Inflammatory macrophage treated with lipopolysaccharide for 4 hours (primary cell): ENCODE measurements at places on chromosomes 5 and 9.
A peak's percentile ranks its signal among the peaks of the same experiment; 100 is the strongest.

- no peak for DNase-seq
Measured at GRCh38 chr5:74154526-74154925, 486.0 kb downstream of the ENC1 start.

- DNase-seq: no peak
Measured at GRCh38 chr5:53110156-53110555, 599 bp upstream of the MOCS2 start.

DNA sequence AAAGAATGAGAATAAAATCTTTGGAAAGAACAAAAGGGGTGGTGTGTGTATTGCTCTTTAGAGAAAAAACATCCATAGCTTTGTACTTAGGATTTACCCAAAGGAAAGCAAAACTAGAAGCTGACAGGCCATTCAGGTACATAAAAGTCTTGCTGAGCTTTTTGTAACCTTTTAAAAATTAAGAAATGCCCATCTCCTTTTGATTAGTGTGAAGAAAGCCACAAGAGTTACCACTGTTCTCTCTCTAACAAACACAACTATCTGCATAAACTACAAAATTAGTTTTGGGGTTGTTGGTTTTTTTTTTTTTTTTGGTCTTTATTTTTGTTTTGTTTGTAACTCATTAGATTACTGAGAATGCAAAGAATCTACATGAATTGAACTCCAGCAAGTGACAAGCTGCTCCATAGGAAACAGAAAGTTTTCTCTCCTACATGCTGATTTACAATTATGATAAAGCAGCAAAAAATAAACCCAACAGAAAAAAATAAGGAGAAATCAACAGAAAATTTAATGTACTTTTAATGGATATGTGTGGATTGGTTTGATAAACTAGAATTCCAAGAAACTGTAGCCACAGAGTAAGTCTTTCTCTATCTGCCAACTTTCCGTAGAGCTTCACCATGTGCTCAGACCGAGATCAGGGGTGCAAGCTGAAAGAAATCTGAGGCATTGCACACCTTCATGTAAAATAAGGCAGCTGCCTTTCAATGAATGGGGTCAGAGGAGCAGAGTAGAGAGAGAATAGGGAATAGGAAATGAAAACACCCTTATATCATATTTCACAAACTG is 12.3 kb downstream of the BAAT start:
- DNase-seq: no peak

DNA sequence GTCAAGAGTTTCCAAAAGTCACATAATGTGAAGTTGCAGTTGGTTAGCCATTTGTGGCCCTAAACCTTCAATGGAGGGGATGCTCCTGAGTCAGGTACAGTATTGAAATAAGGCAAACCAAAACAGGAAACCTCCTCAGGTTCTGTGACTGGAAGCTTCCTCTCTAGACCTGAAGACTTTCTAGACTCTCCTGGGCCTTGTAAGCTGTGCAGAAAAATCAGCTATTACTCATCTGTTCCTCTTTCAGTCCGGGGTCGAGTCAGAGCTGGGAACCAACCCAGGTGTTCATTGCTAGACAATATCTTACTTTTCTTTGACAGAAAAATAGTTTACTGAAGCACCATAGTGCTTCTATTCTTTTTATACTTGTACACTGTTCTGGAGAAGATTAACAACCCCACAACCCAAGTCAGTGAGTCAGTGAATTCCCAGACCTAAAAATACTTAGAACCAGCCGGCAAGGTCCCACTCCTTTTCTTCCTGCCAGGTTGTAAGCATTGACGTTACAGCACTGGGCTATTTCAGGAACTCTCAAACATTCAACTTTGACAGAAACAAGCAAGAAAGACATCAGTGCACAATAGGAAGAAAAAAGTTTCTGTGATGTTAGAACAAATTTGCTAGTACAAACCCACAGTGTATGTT is 47.3 kb downstream of the FSTL4 start:
- DNase-seq: no peak

- DNase-seq: peak; percentile 64
Measured at GRCh38 chr9:114834386-114834785, 28.5 kb upstream of the TNFSF15 start.

DNA sequence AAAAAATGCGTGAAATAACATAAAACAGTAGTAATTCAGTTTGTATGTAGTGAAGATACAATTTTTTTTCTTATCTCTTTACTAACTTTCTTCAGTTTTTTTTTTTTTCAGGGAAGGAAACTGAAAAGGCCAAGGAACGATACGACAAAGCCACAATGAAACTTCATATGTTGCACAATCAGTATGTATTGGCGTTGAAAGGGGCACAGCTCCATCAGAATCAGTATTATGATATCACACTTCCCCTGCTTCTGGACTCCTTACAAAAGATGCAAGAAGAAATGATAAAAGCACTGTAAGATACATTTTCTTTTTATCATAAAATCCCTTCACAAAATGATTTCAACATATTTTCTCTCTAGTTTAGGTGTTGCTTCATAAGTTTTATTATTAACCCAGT is 120.0 kb downstream of the FER start:
- peak; percentile 54 for DNase-seq

- DNase-seq: no peak
Measured at GRCh38 chr5:163193886-163194285, 243.5 kb upstream of the CCNG1 start.

- DNase-seq: peak; percentile 79
Measured at GRCh38 chr9:3746296-3747275, 220.8 kb upstream of the RFX3 start.

DNA sequence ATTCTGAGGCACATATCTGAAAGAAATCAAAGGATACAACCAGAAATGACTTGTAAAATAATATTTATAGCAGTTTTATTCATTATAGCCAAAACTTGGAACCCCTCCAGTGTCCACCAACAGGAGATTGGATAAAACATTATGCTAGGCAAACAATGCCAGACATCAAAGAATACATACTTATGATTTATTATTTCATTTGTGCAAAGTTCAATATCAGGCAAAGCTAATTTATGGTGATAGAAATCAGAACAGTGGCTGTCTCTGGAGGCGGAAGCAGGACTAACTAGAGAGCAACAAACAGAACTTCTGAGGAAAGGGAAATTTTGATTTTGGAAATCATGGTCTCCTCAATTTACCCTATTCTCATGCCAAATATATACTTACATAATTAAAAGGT is 193.1 kb downstream of the ICE1 start:
- no peak for DNase-seq

GRCh38 chr9:36091026-36091953 is 45.2 kb upstream of the GLIPR2 start:
- peak; percentile 18 for DNase-seq

DNA sequence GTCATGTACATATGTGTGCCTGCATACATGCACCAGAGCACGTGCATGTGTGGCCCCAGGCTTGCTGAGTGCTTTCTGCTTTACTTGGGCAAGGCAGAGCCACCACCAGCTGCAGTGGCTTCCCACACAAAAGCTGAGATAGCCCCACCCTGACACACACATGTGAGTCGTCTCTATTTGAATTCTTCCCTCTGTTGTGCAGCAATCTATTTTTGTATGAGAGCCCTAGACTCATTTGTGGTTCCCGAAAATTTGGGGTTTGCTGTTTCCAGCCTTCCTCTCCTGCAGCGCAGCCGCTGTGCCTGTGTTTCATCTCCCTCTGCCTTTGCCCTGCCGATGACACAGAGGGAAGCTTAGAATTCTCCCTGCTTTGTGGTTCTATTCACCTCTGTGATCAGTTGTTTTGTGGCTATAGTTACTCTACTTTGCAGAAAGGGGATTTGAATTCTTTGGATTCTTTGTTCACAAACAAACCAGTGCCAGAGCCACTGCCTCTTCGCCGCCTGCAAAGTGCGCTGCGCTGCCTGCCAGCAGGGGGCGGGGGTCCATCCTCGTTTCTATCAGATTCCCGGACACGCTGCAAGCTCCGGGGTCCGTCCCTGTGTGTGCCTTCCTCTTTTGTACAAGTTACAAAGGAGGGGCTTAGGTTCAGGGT is 95.8 kb upstream of the DAP start:
- DNase-seq: peak; percentile 34

DNA sequence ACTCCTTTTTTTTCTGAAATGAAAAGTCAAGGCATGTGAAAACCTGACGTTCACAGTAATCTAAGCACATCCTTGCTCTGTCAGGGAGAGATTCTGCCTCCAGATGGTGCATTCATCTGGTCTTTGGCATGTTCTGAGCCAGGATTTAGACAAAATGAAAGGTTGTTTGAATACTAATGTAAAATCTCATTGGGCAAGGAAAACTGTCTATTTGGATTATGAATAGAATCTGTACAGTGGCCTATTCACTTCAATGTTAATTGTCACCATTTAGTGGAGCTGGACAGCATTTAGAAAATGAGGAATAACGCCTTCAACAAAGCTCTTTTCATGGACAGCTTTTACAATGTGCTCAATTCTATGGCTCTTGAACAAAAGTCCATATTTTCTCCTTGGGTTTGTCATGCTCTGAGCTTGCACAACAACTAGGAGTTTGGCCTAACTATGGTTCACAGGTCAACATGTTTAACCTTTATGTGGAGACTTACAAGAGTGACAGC is 28.9 kb downstream of the ARHGEF28 start:
- DNase-seq: no peak

- no peak for DNase-seq
Measured at GRCh38 chr5:154944716-154945115, 3.8 kb downstream of the MRPL22 start.

DNA sequence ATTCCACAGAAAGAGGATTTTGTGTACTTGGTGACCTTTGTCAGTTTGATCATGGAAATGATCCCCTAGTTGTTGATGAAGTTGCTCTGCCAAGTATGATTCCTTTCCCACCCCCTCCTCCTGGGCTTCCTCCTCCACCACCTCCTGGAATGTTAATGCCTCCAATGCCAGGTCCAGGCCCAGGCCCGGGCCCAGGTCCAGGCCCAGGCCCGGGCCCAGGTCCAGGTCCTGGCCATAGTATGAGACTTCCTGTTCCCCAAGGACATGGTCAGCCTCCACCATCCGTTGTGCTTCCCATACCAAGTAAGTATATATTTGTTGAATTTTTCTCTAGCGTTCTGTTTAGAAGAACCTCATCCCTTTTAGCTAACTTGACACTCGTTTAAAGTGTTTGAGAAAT is 30.0 kb downstream of the RBM27 start:
- DNase-seq: no peak

GRCh38 chr5:154092356-154093141 is 53.8 kb downstream of the MFAP3 start:
- no peak for DNase-seq

DNA sequence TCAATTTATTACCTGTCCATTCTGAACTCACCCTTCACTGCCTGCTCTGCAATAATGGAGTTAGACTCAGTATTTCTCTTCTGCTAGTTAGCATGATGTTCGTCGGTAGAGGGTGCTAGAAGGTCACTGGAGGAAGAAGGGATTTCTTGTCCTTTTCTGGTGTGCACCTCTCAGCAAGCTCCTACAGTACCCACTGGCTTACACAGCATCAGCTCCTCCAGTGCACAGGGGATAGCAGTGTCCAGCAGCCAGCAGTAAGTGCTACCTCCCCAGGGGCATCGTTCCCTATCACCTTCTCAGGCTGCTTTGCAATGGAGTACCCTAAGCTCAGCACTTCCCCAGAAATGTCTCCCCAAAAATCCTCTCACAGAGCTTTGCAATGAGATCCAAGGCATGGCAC is 45.9 kb upstream of the APC start:
- peak; percentile 27 for DNase-seq

DNA sequence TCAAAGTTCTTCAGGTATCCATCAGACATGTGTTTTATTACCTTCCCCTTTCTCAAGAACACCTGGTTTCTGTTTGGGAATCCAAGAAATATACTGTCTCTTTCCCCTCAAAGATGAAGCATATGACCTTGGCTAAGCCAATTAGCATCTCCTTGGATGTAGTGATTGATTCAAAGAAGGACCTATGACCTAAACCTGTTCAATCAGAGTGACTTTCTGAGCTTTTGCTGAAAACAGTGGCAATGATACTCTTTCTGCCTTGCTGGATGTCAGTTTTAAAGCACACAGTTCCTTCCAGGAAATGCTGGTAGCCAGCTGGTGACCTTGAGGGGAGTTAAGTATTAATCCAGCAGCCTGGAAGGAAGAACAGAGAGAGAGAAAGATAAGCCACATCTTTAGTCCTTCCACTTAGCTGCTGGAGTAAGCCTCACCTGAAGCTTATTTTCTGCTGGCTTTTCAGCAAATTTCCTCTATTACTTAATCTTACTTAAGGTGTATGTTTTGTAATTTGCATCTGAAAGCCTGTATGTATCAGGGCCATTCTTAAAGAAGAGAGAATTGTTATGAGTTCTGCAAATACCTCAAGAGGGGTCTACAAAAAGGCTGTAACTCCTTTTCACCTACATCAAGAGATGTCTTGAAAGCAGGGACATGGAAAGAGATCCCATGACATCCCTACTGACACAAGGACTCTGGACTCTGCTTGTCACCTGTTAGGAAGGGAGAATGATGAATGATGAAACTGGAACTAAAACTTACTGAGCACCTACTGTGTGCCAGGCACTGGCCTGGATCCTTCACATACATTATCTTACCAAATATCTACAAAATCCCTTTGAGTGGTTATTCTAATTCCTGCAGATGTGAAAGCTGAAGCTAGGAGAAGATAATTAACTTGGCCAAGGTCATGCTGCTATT is 35.2 kb upstream of the PIK3R1 start:
- no peak for DNase-seq

- DNase-seq: no peak
Measured at GRCh38 chr9:71552480-71552879, 215.8 kb downstream of the CEMIP2 start.

DNA sequence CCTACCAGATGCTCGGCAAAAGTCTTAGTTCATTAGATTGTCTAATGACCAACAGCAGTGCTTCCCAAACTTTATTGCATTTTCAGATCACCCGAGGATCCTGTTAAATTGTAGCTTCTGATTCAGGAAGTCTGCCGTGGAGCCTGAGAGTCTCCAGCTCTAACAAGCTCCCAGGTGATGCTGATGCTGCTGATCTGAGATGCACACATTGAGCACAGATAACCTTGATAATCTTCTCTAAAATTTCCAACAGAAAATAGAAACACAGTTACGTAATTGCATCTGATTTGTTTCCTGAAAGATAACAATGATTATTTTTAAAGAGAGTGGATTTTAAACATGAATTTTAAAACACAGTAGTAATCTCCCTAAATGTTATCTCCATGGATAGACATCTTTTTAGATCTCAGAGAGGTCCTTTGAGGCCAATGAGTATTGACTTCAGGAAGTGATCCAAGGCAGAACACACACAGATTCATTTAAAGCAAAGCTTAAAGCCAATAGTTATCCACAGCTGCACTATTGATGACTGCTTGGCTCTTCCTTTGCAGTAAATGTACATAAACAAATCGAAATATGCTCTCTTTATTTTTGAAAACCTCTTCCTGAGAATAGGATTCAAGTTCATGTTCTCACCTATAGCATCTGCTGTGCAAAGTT is 122.8 kb upstream of the TNPO1 start:
- no peak for DNase-seq

GRCh38 chr5:102638912-102639652 is 116.0 kb upstream of the PAM start:
- no peak for DNase-seq

GRCh38 chr5:416636-416960 is 26.4 kb upstream of the EXOC3 start:
- DNase-seq: no peak

DNA sequence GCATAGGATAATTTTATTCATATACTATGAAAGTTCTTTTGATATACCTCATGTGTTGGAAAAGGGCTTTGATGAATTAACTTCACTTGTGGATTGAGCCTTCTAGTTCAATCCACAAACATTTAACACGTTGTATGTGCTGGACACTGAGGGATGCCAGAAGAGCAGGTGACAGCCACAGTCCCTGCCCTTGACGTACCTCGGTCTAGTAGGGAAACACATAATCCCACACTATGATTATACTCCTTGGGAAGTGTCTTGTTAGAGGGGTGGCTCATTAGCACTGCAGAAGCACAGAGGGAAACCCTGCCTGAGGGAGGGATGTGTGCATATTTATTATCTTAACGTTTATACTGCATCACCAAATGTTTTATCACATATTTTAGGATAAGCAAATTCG is 61.2 kb downstream of the PIK3R1 start:
- DNase-seq: no peak
